ENCODE measurements at places on chromosomes 1 and 21. TPM values are rescaled to one million over a fixed set of nuclear protein-coding genes. Genes with fewer than 3 reads are reported as not detected.

- H3K27ac ChIP-seq = no peak overlapping the region
- peaks cover 6% of the 10 kb centered on the region for H3K27me3 ChIP-seq
- no peaks in the 10 kb centered on the region for H3K36me3 ChIP-seq
- H3K4me1 ChIP-seq = no peaks in the 10 kb centered on the region
These were observed 172.7 kb downstream of the PTPRU start for GRCh38 chr1:29408831-29409605.

- H3K27ac ChIP-seq = peak overlapping the region; percentile 36
- H3K27me3 ChIP-seq = no peaks in the 10 kb centered on the region
- no peaks in the 10 kb centered on the region for H3K4me1 ChIP-seq
- no peak for DNase-seq
- no peak overlapping the region for H3K4me3 ChIP-seq
- H3K36me3 ChIP-seq = no peaks in the 10 kb centered on the region
These were observed 82.3 kb downstream of the ADSS2 start for GRCh38 chr1:244369256-244370057.

GRCh38 chr1:207993477-207994445 is 82.8 kb upstream of the CD34 start:
- no peaks in the 10 kb centered on the region for H3K36me3 ChIP-seq
- no peak overlapping the region for H3K27ac ChIP-seq
- H3K4me3 ChIP-seq = no peak overlapping the region
- no peaks in the 10 kb centered on the region for H3K4me1 ChIP-seq
- peaks cover 26% of the 10 kb centered on the region for H3K27me3 ChIP-seq
- DNase-seq = peak; percentile 31

GRCh38 chr1:73914951-73915350 is 283.0 kb downstream of the LRRIQ3 start:
- no peak overlapping the region for H3K27ac ChIP-seq
- DNase-seq = no peak
- H3K36me3 ChIP-seq = no peaks in the 10 kb centered on the region
- no peaks in the 10 kb centered on the region for H3K4me1 ChIP-seq

PRCC gene
- 81.8 TPM for total RNA-seq

SDHB gene
- total RNA-seq = 101 TPM

- H3K27me3 ChIP-seq = no peaks in the 10 kb centered on the region
- peaks cover 18% of the 10 kb centered on the region for H3K4me1 ChIP-seq
- H3K36me3 ChIP-seq = peaks cover 9% of the 10 kb centered on the region
- no peak for DNase-seq
These were observed 601 bp downstream of the CCT8 start for GRCh38 chr21:29072873-29073221.

GRCh38 chr1:16181887-16182719 is 26.2 kb upstream of the EPHA2 start:
- peaks cover 24% of the 10 kb centered on the region for H3K4me1 ChIP-seq
- H3K27me3 ChIP-seq = no peaks in the 10 kb centered on the region
- no peaks in the 10 kb centered on the region for H3K36me3 ChIP-seq
- H3K4me3 ChIP-seq = peak overlapping the region; percentile 49

- H3K27ac ChIP-seq = no peak overlapping the region
- H3K4me1 ChIP-seq = no peaks in the 10 kb centered on the region
- no peak for DNase-seq
- H3K36me3 ChIP-seq = no peaks in the 10 kb centered on the region
- peaks cover 2% of the 10 kb centered on the region for H3K27me3 ChIP-seq
These were observed 3.0 kb upstream of the TMEM52 start for GRCh38 chr1:1921901-1922701.

- no peaks in the 10 kb centered on the region for H3K27me3 ChIP-seq
- peaks cover 17% of the 10 kb centered on the region for H3K4me1 ChIP-seq
These were observed 25.0 kb downstream of the HS2ST1 start for GRCh38 chr1:86939406-86939805.

GRCh38 chr1:143735764-143736461 is 235.9 kb downstream of the FAM72C start:
- peak overlapping the region; percentile 35 for H3K27ac ChIP-seq
- DNase-seq = no peak
- H3K4me3 ChIP-seq = peak overlapping the region; percentile 75
- no peaks in the 10 kb centered on the region for H3K4me1 ChIP-seq
- H3K36me3 ChIP-seq = no peaks in the 10 kb centered on the region
- H3K27me3 ChIP-seq = peaks cover 16% of the 10 kb centered on the region

GRCh38 chr1:178341261-178341956 is 155.4 kb downstream of the CLEC20A start:
- DNase-seq = peak; percentile 76
- no peaks in the 10 kb centered on the region for H3K27me3 ChIP-seq
- H3K4me1 ChIP-seq = peaks cover 20% of the 10 kb centered on the region
- peak overlapping the region; percentile 96 for H3K27ac ChIP-seq
- peak overlapping the region; percentile 87 for H3K4me3 ChIP-seq

- no peak overlapping the region for H3K27ac ChIP-seq
- DNase-seq = no peak
- no peak overlapping the region for H3K4me3 ChIP-seq
- H3K4me1 ChIP-seq = no peaks in the 10 kb centered on the region
These were observed 44.8 kb downstream of the ATP5PO start for GRCh38 chr21:33870768-33871167.

TMEM82 gene
- 1.1 TPM for total RNA-seq

NUDT4B gene
- total RNA-seq = 1.3 TPM

GRCh38 chr21:15552914-15553494 is 176.8 kb upstream of the USP25 start:
- H3K27ac ChIP-seq = no peak overlapping the region
- no peaks in the 10 kb centered on the region for H3K4me1 ChIP-seq
- no peaks in the 10 kb centered on the region for H3K27me3 ChIP-seq
- no peak overlapping the region for H3K4me3 ChIP-seq
- H3K36me3 ChIP-seq = no peaks in the 10 kb centered on the region

All from type B pancreatic cell (in vitro differentiated cells).